CD8-positive, alpha-beta memory T cell (primary cell): ENCODE measurements at places on chromosomes 2 and 18.

GRCh38 chr2:25684577-25685473 lies 11.4 kb upstream of the DTNB start:
- no peak for DNase-seq

- no peak for DNase-seq
Measured at GRCh38 chr2:105468582-105469042, 69.8 kb upstream of the FHL2 start.

- no peak for DNase-seq
Measured at GRCh38 chr18:48460929-48461583, 51.9 kb upstream of the ZBTB7C start.

DNA sequence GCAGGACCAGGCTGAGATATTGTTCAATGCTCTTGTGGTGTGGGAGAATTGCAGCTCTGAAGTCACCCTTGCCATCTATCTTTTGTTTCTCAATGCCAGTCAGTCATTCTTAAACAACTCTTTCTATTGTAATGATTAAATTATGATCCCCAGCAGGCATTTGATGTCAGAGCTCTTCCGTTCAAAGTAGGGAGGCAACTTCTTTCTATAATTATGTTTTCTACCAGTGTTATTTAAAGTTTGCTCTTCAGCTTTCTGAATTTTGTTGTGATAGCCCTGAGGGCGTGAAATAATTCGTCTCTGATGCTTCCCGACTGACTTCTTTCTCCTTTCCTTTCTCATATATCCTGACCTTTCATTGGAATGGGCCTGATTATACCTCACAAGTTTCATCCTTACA lies 161.4 kb upstream of the KLHL14 start:
- no peak for DNase-seq

GRCh38 chr18:79481046-79481790 lies 85.5 kb downstream of the NFATC1 start:
- no peak for DNase-seq

DNA sequence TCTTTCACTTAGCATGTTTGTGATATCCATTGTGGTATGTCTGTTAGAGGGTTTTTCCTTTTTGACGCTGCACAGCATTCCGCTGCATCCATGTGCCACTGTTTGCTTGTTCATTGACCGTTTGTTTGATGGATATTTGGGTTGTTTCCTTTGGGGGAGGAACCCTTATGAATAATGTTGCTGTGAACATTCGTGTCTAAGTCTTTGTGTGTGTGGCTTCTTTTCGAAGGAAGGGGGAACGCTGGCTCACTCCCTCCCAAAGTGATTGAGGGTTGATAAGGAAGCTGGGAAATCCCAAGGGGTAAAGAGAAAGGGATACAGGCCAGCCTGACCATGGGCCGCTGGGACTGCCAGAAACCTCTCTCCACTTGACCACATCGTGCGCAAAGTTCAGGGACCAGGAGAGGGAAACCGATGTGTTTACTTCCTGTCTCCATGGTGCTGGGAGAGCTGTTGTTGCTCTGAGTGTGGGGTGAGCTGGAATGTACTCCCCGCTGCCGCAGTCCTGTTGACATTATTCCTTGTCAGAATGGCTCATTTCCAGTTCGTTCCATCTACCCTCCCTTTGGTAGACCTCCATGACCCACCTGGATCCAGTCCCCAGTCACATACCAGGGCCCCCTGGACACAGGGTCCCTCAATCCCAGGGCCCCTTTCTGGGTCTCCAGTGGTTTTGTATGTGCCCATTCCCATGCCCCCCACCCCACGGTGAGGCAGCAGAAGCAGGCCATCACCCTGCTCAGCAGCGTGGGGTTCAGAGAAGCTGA lies 39.6 kb downstream of the HS1BP3 start:
- DNase-seq, result peak; percentile 31

DNA sequence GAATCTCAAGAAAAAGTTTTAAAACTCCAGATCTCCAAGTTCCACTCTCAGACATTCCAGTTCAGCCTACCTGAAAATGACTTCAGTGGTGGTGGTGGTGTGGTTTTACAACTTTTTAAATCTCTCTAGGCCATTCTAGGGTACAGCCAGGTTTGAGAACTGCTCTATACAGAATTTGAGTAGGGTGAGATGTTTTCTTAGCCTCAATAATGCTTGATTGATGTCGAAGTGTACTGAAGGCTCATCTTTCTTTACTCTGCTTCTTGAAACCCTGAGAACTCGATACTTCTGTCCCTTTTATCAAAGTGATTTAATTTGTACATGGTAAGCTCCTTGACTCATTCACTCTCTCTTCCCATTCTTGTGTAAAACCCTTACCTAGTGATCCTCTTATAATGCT lies 143.8 kb downstream of the FAM124B start:
- no peak for DNase-seq

- no peak for DNase-seq
Measured at GRCh38 chr18:53795061-53795460, 429.4 kb downstream of the MBD2 start.

DNA sequence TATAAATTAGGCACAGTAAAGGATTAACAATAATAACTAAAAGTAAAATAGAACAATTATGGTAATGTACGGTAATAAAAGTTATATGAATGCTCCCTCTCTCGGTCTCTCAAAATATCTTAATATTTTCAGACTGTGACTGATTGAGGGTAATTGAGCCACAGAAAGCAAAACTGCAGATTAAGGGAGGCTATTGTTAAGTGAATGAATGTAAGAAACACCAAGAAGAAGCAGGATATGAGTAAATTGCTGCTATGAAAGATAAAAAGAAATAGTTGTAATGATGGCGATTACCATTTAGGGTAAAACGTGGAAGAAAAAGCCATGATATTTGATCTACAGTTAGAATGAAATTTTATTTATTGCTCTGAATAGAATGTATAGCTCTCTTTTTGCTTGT lies 24.1 kb downstream of the GULP1 start:
- DNase-seq, result no peak

GRCh38 chr2:50957896-50958295 lies 74.0 kb downstream of the NRXN1 start:
- no peak for DNase-seq

GRCh38 chr2:29050591-29050990 lies 23.7 kb downstream of the PCARE start:
- DNase-seq, result no peak

DNA sequence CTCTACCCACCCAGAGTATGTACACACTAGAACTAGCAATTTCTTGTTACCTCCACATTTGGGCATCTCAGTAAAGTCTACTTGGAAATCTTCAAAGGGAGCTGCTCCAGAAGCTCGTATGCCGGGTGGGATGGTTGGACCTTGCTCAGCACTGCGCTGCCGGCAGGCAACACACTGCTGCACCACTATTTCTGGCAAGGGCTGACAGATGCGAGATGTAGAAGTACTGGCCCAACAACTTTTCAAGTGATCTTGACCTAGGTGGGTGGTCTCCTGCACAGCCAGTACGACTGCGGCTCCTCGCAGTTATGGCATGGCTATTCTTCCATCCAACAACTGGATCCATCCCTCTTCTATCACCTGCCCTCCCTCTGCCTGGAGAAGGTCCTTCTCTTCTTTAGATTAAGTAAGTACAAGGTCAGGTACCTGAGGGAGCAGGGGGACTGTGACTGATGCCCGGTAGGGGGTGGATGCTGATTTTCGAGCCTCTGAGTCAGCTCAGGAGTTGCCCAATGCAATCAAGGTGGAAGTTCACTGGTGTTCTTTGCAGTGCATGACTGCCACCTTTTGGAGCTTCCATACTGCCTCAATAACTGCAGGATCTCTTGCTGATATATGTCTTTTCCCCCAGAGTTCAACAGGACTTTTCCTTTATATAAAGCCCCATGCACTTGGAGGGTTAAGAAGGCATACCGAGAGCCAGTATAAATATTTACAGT lies 100.4 kb upstream of the SLC1A4 start:
- no peak for DNase-seq

- DNase-seq, result no peak
Measured at GRCh38 chr18:23539296-23539695, 36.0 kb downstream of the RMC1 start.

DNA sequence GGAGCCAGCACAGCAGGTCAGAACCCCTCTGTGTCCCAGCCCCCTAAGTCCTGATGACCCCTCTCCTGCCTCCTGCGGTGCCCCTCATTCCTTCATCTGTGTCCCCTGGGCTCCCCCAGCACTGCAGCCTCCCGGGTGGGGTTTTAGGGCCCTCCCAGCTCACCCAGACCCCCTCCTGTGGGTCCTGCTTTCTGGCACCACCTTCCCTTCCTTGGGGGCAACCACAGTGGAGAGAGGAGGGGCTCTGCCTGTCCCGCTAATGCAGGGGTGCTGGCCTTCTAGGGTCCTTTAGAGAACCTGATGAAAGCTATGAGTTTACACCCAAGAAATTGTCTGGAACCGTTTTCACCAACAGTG lies 42.7 kb upstream of the ALPP start:
- peak; percentile 25 for DNase-seq

- DNase-seq, result no peak
Measured at GRCh38 chr2:85042330-85042729, 71.4 kb downstream of the KCMF1 start.

- no peak for DNase-seq
Measured at GRCh38 chr18:15005313-15006130, 257.6 kb downstream of the ANKRD30B start.

GRCh38 chr2:69238449-69239031 lies 148.5 kb downstream of the GFPT1 start:
- DNase-seq, result no peak

- no peak for DNase-seq
Measured at GRCh38 chr2:72109904-72110303, 37.8 kb downstream of the CYP26B1 start.

DNA sequence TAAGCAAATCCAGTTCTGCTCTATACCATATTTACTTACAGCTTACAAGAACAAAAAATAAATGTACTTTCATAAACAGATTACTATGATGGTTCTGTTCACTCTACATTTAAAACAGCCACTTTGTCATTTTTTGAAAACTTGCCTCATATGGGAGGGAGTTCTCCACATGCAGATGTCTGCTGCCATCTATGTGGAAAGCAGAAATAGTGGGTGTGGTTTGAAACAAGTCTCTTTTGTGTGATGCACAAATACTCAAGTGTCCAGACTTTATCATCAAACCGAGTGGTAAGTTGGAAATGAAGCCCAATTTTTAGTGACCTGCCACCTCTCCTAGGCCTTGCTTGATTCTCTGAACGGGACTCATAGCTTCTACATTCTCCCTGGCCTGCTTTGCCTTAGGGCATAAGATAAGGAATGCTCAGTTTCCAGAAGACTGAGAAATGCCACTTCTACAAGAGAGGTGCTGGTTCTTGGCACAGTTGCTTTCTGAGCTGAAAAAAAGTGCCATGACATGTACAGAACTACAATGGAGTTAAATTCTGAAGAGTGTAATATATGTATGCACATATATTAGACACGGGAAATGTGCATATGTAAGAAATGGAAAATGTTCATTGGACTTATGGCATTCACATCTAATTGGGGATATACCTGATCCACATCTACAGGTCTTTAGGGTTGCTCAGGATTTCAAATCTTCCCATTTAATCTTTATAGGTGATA lies 221.0 kb downstream of the SLC8A1 start:
- DNase-seq, result no peak

DNA sequence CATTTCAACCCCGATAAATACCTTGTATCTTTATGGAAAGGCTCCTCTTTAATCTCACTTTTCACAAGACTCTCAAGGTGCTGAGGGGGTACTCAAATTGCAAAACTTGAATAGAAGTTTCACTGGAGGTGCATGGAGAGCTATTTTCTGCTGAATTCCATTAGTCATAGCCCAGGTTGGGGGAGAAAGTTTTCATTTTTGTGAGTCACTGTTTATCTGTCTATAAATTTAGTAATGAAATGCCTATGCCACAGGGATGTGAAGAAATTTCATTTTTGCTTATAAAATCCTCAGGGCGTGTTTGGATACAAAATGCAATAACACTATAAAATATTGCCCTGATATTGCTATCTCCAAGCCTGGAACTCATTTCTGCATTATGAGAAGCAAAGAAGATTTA lies 346.3 kb downstream of the LRATD1 start:
- DNase-seq, result no peak

DNA sequence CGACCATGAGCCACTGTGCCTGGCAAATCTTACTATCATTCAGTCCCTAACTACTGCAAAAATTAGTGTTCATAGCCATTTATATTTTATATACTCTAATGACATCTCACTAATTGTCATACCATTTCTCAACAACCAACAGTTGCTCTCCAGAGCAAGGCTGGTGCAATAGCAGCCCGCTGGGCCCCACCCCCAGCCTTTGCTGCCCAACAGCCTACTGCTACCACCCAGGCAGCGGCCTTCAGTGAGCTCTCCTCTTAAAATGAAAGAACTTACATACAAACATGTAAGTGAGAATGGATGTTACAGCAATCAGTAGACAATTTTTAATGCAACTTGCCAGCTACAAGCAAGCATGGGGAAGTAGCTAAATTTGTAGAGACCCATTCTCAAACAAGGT lies 90.5 kb downstream of the HNRNPLL start:
- DNase-seq, result no peak

DNA sequence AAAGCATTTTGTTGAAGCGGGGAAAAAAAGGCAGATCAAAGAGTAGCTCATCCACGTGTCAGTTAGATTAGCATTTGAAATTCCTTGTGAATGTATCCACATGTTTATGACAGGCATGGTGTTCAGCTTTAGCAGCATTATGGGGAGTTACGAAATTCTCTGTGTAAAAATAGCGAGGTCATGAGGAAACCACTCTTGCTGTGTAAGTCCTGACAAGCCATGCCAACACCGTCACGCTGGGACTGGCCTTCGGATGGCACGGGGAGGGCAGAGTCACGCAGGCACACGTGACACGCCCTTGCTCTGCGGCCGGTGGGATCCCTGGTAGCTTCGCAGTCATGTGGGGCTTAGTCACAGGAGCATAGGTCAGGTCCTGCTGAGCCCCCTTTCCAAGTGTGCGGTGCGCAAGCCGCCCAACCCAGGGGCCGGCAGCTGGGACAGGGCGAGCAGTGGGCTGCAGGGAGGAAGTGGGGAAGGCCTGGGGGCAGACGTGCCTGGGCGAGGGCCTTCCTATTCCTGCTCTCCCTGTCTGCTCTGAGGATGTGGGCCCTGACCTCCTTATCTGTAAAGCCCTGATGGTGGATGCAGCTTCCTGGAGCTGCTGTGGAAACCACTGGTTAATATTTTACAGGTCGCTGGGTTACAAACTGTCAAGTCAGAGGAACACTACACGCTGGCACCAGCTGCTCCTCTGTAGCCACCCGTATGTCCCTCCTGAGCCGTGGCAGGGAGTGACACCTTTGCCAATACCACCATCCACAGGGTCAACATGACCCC lies 18.0 kb downstream of the MBP start:
- peak; percentile 34 for DNase-seq

GRCh38 chr18:44807766-44808165 lies 127.1 kb downstream of the SETBP1 start:
- no peak for DNase-seq

GRCh38 chr2:212145121-212145520 lies 393.5 kb downstream of the ERBB4 start:
- DNase-seq, result no peak

DNA sequence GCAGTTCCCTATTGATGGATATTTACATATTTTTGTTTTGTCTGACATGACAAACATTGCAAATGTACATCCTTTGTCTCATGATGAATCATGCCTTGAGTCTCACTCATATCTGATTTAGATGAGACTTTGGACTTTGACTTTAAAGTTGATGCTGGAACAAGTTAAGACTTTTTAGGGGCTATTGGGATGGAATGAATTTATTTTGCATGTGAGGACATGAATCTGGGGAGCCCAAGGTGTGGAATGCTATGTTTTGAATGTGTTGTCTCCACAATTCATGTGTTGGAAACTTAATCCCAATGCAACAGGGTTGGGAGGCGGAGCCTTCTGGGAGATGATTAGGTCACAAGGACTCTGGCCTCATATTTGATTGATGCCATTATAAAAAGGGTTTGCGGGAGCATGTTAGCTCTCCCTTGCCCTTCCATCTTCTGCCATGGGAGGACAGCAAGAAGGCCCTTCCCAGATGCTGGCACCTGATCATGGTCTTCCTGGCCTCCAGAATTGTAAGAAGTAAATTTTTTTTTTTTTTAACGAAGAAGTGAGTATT lies 29.1 kb upstream of the INO80D start:
- no peak for DNase-seq
